Femur (tissue), 1 donor: ENCODE measurements at places on chromosomes 13 and 19.

DNA sequence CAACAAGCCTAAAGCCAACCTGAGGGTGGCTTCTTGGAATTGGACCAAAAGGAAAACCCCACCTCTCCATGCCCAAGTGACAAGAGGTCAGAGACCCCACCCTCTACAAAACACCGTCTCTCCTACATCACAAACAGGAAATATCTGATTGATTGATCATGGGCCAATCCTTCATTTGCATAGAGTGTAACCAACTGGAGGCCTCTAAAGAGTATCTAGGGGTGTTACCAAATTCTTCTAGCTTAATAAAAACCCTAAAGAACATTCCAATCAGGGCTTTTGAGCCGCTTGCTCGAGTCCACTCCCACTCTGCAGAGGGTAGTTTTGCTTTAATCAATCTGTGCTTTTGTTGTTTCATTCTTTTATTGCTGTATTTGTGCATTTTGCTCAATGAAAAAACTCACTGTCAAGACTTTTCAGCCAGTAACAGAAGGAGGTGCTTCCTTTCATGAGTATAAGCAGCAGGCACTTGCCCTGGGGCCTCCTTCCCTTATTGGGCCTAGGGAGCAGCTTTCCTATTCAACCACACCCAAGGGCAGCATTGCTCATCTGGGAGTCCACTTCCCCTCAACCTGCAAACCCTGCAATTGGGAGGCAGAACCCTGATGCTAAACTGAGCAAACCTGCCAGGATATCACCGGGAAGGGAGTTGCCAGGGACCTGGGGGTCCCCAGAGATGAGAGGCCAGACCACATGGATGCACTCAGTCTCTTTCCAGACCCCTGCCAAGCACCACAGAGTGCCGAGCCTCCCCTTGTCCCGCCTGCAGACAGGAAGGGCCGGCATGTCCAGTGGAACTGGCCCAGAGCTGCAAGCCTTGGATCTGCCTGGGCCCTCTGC lies 154.3 kb upstream of the VSTM2B start:
- DNase-seq = no peak

DNA sequence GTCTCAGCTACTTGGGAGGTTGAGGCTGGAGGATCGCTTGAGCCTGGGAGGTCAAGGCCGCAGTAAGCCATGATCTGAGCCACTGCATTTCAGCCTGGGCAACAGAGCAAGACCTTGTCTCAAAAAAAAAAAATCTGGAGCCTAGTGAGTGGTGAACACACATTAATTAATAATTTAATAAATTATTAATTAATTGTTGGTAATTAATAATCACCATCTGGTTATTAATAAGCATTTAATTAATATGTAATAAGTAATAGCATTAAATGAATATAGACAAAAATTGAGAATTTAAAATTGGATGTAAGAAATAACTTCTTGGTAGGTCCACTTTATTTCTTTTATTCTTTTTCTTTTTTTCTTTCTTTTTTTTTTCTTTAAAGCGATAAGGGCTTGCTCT lies 31.9 kb upstream of the CEBPA start:
- DNase-seq = no peak

DNA sequence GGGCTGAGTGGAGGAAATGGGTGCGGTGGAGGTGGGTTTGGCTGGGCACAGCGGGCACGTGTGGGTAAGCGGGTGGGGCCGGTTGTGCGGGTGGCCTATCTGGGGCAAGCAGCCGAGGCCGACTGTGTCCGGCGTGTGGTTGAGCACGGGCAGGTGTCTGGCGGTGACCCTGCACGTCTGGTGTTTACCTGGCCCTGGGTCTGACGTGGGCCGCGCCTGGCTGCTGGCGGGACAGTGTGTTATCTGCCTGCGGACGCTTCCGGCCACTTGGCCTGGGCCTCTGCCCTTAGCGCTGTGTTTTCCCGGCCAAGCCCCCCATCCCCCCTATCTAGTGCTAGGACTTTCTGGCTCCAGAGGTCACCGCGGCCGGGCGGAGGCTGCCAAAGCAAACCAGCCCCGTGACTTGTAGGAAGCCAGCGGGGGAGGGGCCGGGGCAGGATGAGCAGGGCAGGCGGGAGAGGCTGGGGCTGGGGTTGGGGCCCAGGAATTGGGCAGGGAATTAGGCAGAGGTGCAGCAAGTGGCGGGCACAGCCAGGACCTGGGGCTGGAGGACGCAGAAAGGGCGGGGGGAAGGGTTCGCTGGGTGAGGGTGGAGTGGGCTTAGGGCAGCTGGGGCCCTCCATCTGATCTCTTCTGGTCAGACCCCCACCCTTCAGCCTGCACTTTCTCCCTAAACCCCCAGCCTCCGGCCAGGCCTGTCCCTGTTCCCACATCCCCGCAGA lies 534 bp upstream of the HPN start:
- DNase-seq = peak; percentile 66

DNA sequence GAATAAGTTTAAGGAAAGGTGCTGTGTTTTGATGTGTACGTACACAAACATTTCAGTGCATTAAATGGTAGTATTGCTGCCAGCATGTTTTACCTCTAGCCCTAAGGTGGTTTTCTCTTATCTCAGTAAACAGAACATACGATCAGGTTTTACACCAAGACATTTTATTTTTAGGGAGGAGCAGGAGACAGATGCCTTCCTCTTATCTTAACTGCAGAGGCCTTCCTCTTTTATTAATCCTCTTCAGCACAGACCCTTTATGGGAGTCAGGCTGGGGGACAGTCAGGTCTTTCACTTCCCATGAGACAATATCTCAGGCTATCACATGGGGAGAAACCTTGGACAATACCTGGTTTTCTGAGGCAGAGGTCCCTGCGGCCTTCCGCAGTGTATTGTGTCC lies 14.9 kb upstream of the ZNF611 start:
- no peak for DNase-seq

DNA sequence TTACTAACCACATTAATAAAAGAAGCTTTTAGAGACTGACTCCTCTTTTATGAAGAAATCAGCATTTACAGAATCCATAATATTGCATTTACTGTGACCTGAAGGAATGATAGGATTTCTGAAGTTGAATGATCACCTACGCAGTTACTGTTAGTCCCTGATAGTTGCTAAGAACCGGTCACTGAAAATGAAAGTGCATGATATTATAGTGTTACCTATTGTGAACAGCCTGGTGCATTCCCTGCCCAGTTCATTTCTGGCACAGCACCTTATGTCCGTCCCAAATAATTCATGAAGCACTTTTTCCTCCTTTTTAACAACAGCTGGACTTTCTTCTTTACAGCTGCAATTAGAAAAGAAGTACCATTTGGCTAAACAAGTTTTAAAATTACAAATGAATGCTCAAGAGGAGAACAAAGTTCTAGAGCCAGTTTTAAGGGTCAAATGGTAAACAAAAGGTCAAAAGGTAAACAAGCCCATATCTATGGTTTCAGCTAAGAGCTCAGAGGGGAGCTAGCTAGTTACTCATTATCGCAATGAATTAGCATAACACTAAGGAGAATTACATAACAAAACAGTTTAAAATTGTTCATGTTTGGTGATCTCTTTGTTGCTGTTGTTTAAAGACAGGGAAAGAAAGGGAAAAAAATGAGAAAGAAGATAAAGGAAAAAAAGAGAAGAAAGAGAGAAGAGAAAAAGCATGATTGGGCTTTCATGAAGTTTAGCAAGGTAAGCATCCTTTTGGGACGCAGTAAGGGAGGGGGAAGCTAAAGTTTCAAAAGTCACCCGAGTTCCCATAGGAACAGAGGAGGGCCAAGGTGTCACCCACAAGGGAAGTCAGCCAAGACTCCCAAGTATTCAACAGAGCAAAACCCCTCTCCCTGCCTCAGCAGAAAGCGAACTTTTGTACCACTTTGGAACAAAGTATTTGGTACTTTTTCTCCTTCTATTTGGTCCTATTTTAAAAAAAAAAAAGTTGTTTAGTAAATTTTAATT lies 50.2 kb downstream of the FLT3 start:
- DNase-seq = no peak

DNA sequence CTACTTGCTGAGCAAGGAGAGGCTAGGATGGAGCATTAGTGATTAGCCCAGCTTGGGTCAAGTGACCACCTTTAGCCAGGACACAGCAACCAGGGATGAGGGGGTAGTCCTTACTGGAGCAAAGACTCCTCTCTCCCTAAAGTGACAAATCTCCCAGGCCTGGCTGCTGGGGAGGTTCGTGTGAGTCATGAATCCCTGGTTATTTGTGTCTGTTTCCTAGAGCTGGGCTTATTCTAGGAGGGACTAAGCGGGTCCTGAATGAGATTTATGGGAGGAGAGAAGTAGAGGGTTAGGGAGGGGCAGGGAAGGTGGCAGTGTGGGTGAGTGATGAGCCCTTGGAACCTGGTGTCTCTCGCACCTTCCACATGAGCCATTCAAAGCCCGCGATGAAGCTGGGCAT lies 487.3 kb downstream of the TSHZ3 start:
- no peak for DNase-seq

DNA sequence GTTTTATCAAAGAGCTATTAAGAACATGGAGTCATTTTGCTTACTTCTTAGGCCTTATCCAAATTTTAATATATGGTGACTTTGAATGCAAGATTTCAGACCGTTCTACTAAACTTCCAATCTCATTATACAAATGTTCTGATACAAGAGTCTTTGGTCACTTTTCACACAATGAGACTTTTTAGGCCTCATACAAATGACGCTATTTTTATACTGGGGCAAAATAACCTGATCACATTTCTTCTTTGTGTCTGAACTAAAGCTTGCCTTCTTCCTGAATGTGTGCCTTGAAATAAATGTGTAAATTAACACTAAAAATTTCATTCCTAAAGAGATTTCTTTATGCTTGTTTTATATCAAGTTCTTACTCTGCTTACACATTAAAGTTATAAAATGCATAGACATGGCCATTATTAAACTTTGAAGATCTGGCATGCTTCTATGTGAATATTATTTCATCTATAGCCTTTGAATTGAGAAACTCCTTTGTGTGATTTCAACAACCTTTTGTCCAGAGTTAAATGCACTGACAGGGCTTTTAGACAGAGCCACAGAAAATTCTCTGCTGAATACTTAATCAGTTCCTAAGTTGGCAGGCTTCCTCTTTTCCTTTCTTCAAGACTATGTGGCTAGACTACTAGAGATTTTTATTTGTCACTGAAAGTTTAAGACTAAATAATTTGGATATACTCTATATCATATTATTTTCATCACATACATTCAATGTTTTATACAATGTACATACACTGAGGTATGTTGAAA lies 86.1 kb downstream of the EDNRB start:
- DNase-seq = no peak
